Nephron progenitor cell (in vitro differentiated cells): ENCODE measurements at places on chromosomes 7 and 10.
A peak's percentile ranks its signal among the peaks of the same experiment; 100 is the strongest.

DNA sequence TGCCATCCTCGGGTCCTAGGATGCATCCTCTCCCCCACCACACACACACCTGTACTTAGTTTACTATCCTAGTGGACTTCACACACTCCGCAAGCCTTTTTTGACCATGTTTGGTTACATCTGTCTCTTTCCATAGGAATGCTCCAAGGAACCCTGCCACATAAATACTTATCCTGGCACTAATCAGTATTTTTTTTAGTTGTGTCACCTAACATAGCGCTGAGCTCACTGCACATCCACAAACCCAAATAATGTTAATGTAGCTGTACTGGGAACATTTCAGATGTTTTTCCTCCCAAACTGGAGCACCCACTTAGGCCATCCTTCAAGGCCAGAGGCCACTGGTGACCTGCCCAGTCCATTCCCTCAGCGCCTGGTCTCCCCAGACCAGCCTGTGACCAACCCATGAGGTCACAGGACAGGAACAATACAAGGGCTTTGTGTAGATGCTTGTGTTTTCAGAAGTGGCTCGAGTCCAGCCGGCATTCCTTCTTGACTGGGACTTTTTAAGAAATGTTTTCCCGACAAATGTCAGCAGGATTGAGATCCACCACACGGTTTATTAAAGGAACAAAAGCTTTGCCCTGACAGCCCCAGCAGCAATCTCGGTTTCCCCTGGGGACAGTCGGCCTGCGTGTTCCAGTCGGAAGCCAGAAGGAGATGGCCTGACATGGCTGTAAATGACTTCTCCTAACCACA is 181.4 kb downstream of the JCAD start:
- no peak for DNase-seq

GRCh38 chr7:159137906-159138305 is 6.8 kb downstream of the VIPR2 start:
- DNase-seq = no peak

DNA sequence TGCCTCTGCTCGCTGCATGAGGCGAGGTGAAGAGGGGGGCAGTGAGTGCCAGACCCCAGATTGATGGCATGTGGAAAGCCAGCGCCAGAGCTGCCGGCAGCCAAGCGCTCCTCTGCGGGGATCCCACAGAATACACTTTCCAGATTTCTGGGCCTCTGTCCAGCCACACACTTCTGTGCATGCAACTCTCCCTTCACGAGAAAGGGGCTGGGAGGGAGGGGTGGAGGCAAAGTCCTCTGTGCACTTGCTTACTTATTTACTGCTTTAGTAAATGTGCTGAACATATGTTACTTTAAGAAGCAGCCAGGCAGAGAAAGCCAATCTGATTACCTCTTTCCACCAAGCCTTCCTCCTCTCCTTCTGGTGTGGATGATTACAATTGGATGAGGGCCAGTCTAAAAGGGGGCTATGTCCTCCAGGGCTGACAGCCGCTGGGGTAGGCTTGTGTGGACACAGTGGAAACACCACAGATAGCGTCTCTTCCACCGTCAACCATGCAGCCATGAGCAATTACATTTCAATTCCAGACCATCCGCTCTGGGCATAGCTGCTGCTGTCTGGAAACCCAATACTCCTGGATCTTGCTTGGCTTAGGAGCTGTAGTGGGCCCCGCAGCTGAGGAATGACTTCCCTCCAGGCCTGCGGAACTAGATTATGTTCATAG is 322.8 kb upstream of the ANKRD30A start:
- DNase-seq = peak; percentile 15

- DNase-seq = no peak
Measured at GRCh38 chr10:77062381-77062780, 575.2 kb downstream of the KCNMA1 start.

DNA sequence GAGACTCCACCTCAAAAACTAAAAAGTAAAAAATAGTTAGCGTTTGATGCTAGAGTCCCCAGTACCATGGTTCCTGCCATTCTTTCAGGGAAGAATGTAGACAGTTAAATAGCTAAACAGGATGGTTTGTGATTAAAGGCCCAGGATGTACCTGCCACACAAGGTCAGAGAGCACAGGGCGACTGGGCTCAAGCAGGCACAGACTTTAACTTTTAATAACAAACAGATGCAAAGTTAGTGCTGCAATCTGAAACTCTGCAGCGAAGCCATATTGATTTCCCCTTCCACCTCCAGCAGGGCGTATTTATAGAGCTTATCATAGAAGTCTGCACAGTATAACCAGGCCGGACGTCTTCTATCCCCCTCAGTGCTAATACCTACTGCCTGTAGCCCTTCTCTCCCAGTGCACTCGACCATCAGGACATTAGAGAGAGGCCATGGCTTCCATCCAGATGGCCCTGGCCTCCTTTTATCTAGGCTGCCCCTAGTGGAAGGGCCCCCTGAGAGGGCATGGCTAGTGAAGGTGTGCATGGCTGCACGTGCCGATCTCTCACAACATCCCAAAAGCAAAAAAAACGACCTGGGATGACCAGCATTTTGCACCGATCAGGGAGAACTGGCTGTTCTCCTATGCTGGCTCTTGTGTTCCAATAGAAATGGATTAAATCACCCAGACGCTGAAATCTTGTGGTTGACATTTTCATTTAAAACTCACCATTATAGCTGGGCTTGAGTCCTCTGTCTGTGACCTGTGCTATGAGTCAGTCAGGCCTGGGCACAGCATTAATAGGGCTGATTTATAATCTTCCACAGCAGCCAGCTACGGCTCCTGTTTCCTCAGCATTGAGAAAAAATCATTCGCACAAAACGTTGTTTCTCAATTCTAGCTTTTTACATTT is 7.6 kb upstream of the BAG3 start:
- no peak for DNase-seq

DNA sequence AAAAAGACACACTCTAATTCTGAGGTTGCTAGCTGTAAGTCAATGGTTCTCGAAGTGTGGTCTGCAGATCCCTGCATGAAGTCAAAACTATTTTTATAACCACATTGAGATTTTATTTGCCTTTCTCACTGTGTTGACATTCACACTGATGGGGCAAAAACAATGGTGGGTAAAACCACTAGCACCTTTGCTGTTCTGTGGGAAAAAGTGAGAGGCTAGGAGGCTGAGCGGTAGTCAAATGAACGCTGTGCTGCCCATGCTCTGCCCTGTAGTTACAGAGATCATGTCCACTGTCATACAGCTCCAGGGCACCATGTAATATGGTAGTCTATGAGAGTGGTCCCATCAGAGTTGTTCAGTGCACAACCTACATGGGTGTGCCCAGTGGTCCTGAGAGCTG is 21.6 kb upstream of the PDCD4 start:
- no peak for DNase-seq

DNA sequence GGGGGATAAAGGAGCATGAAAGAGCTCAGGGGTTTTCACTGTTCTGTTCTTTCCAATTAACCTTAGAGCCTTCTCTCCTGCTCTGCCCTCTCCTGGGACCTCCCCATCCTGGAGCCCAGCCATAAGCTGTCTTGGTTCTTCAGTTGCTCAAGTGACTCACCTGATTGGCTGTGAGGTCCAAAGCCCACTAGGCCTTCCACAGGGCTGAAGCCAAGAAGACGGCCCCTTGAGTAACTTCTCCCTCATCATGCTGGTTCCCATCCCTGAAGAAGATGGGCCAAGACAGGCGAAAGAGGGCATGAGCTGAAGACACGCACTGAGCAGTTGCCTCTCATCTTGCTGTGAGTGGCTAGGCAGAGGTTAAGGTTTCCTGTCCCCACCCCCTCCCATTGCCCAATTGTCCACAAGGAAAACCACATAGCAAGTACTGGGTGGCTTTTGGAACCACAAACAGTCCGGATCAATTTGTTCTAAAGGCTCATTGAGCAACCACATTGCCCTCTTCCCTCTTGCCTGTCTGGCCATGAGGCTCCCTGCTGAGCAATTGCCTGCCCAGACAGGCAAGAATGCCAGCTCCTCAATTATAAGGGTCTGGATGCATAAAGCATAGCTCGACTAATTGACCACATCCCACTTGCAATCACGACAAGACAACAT is 43.9 kb upstream of the GPAM start:
- no peak for DNase-seq
